Activated naive CD8-positive, alpha-beta T cell treated with anti-CD3 and anti-CD28 coated beads, Interleukin-2, amount 50 U/mL, for 24 hours (primary cell): ENCODE measurements at places on chromosomes 2 and 18.

DNA sequence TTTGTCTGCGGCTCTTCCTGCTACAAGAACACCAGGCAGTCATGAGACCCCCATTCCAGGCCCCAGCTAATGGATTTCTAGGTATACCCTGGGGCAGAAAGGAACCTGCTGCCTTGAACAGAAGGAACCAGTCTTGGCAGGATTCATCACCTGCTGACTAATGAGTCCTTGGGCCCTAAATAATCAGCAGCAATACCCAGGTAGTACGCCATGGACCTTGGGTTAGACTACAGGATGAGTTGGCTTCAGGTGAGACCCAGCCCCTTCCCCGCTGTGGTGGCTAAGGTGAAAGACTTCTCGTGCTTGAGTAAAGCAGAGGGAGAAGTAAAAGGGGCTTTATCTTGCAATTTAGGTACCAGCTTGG, 105.0 kb downstream of the SPIRE1 start:
- no peak for DNase-seq

GRCh38 chr2:210540471-210540870, 15.9 kb upstream of the CPS1 start:
- no peak for DNase-seq

DNA sequence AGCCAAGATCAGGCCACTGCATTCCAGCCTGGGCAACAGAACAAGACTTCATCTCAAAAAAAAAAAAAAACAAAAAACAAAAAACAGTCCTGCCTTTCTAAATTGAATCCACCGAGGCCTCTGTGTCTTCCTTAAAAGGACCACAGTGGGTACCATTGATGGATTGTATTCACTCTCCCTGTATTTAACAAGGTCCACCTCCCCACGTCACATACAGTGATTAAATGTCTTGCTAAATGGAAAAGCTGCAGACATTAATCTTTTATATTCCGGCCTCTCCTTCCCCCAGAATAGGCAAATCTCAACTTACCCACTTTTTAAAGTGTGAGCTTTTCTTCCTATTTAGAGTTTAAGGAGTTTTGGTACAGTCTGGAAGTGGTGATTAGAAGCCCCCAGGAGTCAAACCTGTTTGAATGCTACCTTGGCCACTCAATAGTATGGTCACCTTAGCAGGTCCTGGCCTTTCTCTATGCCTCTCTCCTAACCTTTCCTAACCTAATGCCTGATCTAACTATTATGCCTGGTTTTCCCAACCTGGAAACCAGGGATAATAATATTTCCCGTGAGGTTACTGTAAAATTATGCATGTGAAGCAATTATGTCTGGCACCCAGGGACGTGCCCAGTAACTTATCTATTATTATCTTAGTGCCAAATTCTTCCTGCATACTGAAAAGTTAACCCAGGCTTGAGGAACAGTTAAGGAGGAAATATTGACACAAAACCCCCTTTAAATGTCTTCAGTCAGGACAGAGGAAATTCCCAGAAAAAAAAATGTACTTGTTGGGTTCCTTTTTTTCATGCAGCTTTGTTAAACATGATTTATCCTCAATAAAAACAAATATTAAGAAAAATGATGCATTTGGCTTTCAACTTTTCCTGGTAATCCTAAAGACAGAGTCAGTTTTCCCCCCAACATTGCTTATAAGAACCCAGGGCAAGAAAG, 3.1 kb downstream of the NFE2L2 start:
- no peak for DNase-seq

- DNase-seq: no peak
These were observed 272.8 kb downstream of the FIGN start for GRCh38 chr2:163462993-163463392.

GRCh38 chr2:149145314-149146295, 107.1 kb downstream of the LYPD6B start:
- DNase-seq: no peak
